ENCODE measurements at places on chromosomes 3 and 15.

DNA sequence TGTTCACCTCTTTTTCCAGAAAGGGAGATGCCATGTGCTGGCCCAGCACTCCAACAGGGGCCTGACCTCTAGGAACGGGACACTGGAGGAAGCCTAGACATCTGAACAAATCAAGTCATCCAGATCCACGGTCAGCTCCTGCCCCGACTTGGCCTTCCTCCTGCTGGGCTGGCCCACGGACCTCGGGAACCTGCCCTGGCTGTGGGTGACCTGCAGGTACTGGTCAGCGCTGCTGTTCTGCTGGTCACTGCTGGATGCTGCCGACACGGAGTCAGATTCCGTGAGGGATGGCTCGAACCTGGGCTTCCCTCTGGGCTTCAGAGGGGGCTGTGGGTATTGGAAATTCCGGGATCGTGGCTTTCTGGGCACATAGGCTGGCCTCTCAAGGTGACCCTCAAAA, 8.4 kb upstream of the STARD5 start:
- no peak for DNase-seq

DNA sequence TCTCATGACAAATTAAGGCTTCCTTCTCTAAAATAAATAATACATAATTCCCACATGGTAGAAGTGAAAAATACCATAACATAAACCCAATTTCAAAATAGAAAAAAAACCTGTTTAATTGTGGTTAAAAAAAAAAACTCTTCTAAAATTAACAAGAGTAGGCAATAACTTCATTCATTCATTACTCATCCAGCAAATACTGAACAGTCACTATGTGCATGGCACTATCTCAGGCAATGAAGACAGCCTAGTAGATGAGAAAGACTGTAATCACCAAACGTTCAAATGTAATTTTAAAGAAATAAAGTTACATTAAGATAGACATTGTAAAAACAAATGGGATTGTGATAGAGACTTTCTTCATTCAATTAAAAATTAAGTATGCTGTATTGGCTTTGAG, 43.4 kb downstream of the TFDP2 start:
- DNase-seq, result no peak

DNA sequence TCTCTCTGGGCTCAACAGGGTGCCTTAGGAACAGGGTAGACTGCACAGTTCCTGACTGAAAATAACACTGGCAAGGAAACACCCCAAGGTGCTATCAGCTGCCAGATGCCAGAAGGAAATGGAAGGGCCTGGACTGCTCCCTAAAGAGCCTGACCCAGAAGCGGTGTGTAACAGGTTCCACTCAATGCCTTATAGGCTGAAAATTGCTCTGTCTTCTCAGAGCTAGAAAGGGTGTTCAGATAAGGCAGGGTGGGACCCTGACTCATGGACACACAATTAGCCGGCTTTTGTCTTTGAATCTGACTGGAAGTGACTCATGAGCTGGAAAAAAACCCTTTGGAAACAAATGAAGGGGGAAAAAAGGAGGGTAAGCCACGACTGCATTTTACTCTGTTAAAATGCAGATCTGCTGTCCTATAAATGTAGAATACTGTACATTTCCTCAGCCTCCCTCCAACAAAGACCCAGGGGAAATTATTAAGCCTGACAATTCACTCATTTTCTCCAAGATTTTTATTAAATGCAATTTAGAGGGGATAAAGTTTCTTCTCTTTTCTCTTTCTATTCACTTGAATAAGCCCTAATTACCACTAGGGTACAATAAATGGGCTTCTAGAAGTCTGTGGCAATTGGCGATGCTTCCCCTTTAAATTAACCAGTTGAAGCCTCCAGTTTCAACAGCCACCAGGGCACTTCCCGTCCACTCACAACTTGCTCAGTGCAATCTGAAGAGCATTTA, 160.2 kb upstream of the TBL1XR1 start:
- no peak for DNase-seq

DNA sequence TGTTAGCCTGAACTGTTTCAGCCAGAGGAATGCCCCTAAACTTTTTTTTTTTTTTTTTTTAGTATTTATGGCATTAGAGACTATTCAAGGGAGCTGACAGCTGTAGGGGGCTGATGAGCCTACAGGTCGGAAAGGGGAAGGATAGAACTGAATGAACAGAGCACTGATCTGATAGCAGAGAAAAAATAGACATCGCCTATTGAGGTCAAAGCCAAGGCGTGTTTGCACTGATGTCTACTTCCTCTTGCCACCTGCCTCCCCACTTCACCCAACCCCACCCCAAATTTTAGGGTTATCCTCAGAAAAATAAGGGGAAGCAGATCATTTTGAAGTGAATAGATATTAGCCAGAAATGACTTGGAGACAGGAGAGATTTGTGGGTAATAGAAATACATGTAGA, 3.0 kb upstream of the ZMAT3 start:
- DNase-seq, result no peak

- no peak for DNase-seq
These were observed 188.0 kb upstream of the TGFBR2 start for GRCh38 chr3:30418443-30418842.

GRCh38 chr15:97189162-97189780, 771.2 kb upstream of the ARRDC4 start:
- DNase-seq, result no peak

GRCh38 chr3:62703451-62704167, 171.6 kb downstream of the CADPS start:
- no peak for DNase-seq

GRCh38 chr3:99645277-99646106, 7.1 kb downstream of the COL8A1 start:
- DNase-seq, result no peak

DNA sequence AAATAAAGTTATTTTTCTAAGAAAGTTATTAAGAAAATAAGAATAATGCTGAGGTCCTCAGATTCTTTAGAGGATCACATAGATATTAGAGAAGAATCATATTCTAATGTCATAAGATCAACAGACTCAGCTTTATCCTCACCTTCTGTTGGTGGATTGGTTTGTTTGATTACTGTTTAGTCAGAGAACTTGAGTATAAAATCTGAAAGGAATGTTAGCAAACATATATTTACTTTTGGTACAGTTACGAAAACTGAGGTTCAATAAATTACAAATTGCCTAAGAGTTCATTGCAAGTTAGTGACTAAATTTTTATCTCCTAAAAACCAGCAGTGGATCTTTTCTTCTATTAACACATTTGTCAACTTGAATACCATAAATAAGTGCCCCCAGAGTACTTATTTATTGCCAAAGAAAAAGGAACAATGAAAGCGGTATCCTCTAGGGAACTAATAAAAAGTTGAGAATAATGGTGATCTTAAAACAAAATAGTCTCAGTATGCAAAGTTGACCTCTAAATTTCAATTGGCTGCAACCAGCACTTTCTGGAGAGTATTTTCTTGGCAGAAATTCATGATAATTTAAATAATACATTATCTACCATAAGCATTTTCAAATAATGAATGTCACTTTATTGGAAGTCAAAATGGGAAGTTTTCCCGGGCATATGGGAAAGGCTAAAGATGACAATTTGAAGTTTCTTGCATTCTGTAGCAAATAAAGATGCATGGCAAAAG, 296.8 kb downstream of the OTOL1 start:
- no peak for DNase-seq

- DNase-seq, result no peak
These were observed 16.6 kb downstream of the GUCA1C start for GRCh38 chr3:108936924-108937689.

- DNase-seq, result no peak
These were observed 1.8 kb downstream of the GPR171 start for GRCh38 chr3:151201051-151201730.

DNA sequence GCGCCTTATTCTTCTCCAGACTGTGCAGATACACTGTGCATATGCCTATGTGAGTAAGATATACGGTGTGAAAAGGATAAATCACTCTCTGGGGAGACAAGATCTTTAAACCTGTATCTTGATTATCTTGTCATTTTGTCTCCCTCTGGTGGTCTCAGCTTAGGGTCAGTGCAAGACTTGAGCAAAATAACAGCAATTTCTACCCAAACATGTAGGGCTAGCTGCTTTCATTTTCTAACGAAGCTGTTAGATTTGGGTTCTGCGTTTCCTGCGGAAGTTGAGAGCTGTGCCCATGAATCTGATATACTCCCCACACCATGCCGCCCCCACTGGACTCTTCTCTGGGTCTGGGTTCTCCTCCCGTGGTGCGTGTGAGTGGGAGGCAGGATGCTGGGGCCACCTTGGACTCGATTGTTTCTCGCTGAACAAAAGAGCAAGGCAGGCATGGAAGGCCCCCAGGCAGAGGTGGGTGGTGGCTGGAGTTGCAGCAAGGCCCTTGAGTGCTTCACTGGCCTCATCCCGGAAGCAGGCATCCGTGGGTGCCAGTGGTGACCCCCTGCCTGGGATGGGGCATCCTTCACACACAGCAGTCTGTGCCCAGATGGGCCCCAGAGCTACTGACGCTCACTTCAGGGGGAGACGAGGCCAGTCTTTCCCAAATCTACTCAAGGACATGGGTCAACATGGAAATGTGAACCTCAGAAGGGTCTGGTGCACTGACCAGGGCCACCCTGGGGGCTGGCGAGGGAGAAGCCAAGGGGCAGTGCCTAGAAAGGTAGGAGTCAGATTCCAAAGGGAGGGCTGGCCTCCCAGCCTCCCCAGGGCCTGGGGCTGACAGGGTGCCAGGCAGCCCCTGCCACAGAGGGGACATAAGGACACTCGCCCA, 179.6 kb downstream of the NSMCE3 start:
- no peak for DNase-seq

DNA sequence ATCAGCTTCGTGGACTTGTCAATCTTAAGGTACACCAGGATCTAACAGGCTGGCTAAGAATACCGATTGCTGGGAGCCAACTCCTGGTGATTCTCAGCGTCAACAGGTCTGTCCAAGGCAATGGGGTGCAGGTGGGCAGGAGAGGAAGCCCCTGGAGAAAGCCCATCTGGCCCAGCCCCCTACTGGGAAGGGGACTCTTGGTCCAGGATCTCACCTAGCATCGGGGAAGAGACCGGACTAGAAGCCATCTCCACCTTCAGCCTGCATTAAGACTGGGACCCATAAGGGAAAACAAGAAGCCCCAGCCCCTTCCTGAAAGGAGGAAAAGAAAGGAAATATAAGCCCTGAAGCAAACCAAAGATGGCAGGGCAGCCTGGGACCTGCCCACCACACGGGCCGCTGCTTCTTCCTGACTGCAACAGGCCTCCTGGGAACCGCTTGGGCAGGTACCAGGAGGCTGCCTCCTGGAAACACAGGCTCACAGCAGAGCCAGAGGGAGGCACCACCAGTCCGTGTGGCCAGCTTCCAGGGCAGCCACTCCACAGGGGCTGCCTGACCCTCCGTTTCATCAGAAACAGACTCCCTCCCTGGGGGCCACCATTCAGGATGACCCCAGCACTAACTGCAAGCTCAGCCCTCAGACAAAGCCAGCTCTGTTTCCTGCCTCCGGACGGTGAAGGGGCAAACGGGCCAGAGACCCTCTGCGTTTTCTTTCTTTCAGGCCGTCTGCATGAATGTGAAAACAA, 100.2 kb downstream of the LRIG1 start:
- DNase-seq, result no peak

GRCh38 chr3:189721873-189722665, 90.9 kb downstream of the TP63 start:
- DNase-seq, result no peak

DNA sequence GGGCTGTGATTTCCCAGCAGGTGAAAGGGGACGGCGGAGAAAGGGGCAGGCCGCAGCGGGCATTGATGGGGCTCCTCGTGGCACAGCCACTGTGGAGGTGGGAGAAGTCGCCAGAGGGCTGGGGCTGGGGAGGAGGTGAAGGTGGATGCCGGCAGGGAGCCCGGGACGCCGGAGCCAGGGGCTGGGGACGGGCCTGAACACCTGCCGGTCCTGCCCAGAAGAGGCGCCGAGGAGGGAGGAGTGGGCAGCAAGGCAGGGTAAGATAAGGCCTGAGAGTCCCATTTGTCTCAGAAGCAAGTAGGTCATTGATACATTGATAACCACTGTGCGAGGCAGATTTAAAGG, 571 bp upstream of the RARRES1 start:
- DNase-seq, result no peak

DNA sequence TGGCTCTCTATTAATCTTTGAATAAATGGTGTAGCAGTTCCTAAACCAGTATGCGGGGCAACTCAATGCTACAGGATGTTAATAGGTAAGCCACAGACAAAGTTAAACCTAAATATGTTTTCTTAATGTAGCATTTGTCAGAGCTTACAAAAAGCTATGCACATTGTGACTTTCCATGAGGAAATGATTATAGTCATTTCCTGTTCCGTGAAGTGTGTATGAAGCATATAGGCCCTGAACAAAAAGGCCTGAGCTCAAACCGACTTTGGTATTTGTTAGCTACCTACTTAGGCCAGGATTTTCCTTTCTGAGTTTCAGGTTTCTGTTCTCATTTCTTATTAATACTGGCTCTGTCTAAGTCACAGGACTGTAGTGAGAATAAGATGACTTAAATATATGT, 14.2 kb downstream of the ZNF80 start:
- DNase-seq, result no peak

GRCh38 chr3:34106879-34107278, 308.4 kb downstream of the PDCD6IP start:
- DNase-seq, result no peak

GRCh38 chr3:73710340-73710739, 85.6 kb upstream of the PDZRN3 start:
- no peak for DNase-seq

DNA sequence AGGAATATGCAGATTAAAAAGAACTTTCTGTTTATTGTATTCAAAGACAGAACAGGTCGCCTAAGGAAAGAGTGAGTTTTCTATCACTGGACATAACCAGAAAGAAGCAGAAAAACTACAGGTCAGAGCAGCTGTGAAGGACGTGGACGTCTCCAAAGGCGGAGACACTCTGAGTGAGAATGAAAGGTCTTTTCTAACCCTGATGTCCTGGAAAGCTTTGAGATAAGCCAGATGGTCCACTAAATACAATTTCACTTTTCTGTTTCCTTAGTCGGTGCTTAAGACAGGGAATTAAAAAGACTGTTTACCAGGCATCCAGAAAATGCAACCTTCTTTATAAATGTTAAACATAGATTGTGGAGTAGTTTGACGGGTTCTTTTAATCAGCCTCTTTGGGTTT, 360.4 kb downstream of the FGF12 start:
- no peak for DNase-seq

DNA sequence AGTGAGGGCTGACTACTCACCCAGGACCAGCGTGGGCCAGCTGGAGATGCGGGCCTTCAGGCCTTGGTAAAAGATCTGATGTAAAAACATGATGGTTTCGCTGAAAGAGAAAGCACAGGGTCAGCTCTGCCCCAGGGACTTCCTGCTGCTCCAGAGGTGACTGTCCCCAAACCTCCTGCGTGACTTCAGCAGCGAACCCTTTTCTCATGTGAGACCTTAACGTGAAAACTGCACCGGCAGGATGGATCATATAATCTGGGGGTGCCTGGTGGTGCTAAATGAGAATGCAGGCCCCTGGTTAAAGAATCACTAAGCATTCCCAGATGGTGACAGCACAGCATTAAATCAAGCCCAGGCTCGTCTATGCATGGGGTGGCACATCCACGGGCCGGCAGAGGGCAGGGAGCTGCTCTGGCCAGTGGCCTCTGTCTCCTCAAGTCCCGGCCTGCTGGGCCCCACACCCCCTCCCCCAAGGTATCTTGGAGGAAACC, 55.4 kb downstream of the RASGRF1 start:
- DNase-seq, result no peak

Measured in activated CD4-positive, CD25-positive, alpha-beta regulatory T cell treated with anti-CD3 and anti-CD28 coated beads, Interleukin-2, amount 50 U/mL, for 72 hours (primary cell).